ENCODE measurements at places on chromosomes 13 and 19. TPM values are rescaled to one million over a fixed set of nuclear protein-coding genes. Genes with fewer than 3 reads are reported as not detected.
A peak's percentile ranks its signal among the peaks of the same experiment; 100 is the strongest.

Gene BEST2
- not detected for total RNA-seq

Gene IFNL1
- not detected for total RNA-seq

Gene SERPINE3
- total RNA-seq: 0.68 TPM

Gene PSG7
- not detected for total RNA-seq

- no peaks in the 10 kb centered on the region for H3K4me1 ChIP-seq
- no peaks in the 10 kb centered on the region for H3K27me3 ChIP-seq
- no peak overlapping the region for H3K27ac ChIP-seq
- H3K36me3 ChIP-seq: no peaks in the 10 kb centered on the region
- DNase-seq: no peak
Measured at GRCh38 chr19:49315111-49315510, 9.9 kb downstream of the SLC6A16 start.

DNA sequence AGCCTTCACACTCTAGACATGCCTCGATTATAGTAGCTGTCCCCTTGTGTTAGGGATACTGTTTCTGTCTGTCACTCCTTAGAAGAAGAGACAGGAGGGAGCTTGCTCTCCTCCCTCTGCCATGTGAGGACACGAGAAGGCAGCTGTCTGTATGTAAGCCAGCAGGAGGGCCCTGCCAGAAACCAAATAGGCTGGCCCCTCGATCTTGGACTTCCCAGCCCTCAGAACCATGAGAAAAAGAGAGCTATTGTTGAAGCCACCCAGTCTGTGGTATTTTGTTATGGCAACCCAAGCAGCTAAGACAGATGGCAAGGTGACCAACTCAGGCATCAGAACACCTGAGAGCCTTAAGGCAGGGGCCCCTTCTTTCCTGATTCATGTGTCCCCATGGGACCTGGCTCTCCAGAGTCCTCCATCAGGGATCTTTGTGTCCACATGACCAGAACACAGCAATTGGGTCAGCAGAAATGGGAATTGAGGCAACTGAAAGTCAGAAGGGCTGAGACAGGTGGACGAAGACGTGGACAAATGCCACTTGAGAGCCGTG lies 65.6 kb upstream of the NPAS1 start:
- H3K4me3 ChIP-seq: no peak overlapping the region
- DNase-seq: no peak
- H3K27me3 ChIP-seq: no peaks in the 10 kb centered on the region

GRCh38 chr13:43666403-43666802 lies 120.4 kb downstream of the ENOX1 start:
- H3K27me3 ChIP-seq: no peaks in the 10 kb centered on the region
- H3K4me1 ChIP-seq: no peaks in the 10 kb centered on the region
- DNase-seq: no peak
- no peak overlapping the region for H3K4me3 ChIP-seq

DNA sequence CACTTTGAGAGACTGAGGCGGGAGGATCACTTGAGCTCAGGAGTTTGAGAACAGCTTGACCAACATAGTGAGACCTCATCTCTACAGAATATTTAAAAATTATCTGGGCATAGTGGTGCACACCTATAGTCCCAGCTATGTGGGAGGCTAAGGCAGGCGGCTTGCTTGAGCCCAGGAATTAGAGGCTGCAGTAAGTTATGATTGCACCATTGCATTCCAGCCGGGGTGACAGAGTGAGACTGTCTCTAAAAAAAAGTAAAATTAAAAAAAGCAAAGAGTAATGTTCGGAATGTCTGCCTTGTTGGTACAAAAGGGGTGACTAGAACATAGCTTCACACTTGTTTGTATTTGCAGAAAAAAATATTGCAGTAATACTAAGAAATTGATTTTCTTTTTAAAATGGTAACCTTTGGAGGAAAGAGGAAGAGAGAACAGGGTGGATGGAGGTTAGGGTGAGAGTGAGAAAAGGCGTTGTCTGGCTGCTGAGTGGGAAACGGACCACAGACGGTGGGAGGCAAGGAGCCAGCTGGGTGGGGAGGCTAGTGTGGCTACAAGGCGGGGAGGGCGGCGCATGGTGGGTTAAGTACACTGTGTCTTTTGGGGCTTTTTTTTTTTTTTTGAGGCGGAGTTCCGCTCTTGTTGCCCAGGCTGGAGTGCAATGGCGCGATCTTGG lies 10.2 kb downstream of the PPP1R14A start:
- DNase-seq: peak; percentile 62
- H3K27ac ChIP-seq: peak overlapping the region; percentile 95
- no peaks in the 10 kb centered on the region for H3K27me3 ChIP-seq
- H3K36me3 ChIP-seq: no peaks in the 10 kb centered on the region
- peak overlapping the region; percentile 43 for H3K4me3 ChIP-seq
- peaks cover 46% of the 10 kb centered on the region for H3K4me1 ChIP-seq

DNA sequence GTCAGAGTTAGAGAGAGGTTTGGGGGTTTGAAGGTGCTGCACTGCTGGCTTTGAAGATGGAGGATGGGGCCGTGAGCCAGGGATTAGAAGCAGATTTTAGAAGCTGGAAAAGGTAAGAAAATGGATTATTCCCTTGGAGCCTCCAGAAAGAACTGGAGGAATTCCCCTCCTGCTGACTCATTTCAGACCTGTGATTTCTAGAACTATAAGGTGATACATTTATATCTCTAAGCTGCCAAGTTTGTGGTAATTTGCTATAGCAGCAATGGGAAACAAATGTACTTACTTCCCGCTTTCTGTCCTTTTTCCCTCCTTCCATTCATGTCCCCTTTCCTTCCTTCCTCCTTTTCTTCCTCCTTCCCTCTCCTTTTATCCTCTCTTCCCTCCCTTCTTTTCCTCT lies 78.5 kb upstream of the PCDH8 start:
- DNase-seq: no peak
- H3K27ac ChIP-seq: no peak overlapping the region
- H3K36me3 ChIP-seq: no peaks in the 10 kb centered on the region
- no peak overlapping the region for H3K4me3 ChIP-seq
- no peaks in the 10 kb centered on the region for H3K4me1 ChIP-seq
- H3K27me3 ChIP-seq: no peaks in the 10 kb centered on the region

- no peak overlapping the region for H3K4me3 ChIP-seq
- H3K27me3 ChIP-seq: no peaks in the 10 kb centered on the region
- no peak for DNase-seq
- H3K36me3 ChIP-seq: no peaks in the 10 kb centered on the region
- no peak overlapping the region for H3K27ac ChIP-seq
- H3K4me1 ChIP-seq: no peaks in the 10 kb centered on the region
Measured at GRCh38 chr19:4524808-4525562, 6.7 kb upstream of the PLIN4 start.

DNA sequence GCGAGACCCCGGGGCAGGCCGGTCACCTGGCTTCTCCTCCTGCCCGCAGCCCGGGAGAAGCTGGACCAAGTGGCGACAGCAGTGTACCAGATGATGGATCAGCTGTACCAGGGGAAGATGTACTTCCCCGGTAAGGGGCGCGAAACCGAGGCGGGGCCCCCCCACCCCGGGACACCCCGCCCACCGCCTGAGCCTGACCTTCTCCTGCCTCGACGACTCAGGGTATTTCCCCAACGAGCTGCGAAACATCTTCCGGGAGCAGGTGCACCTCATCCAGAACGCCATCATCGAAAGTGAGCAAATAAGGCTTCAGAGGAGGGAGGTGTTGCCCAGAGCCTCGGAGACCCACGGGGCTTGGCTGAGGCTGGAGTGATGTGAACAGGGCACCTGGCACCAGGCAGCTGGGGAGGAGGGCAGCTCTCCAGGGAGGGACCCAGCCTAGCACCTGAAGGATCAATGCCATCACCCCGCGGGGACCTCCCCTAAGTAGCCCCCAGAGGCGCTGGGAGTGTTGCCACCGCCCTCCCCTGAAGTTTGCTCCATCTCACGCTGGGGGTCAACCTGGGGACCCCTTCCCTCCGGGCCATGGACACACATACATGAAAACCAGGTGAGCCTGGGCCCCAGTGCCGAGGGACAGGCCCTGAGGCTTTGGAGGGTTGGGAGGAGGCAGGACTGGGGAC lies 629 bp downstream of the IZUMO4 start:
- peaks cover 30% of the 10 kb centered on the region for H3K4me1 ChIP-seq
- H3K27me3 ChIP-seq: no peaks in the 10 kb centered on the region
- peak overlapping the region; percentile 71 for H3K27ac ChIP-seq
- H3K4me3 ChIP-seq: peak overlapping the region; percentile 83

- H3K4me3 ChIP-seq: peak overlapping the region; percentile 53
- peak; percentile 96 for DNase-seq
- peaks cover 8% of the 10 kb centered on the region for H3K36me3 ChIP-seq
- H3K27me3 ChIP-seq: no peaks in the 10 kb centered on the region
Measured at GRCh38 chr19:17107546-17108452, 32.2 kb downstream of the MYO9B start.

GRCh38 chr13:110293649-110294048 lies 13.3 kb downstream of the COL4A1 start:
- no peak overlapping the region for H3K4me3 ChIP-seq
- H3K36me3 ChIP-seq: peaks cover 4% of the 10 kb centered on the region
- peak overlapping the region; percentile 34 for H3K27ac ChIP-seq
- peaks cover 26% of the 10 kb centered on the region for H3K4me1 ChIP-seq
- no peak for DNase-seq

DNA sequence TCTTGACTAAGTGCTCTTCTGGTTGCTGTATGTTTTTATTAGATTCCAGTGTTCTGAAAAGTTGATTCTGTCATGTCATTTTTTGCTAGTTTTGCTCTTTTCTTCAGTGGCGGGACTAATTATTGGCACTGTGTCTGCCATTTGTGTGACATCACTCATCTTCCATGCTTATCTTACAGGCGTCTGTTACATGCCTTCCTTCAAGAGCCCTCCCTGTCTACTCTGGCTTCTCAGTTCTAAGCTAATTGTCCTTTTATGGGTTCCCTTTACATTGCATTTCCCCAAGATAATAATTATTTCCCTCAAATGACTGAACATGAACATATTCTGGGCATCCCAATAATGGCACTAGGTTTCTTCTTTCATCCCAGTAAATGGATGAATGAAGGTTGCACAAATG lies 459.1 kb downstream of the DCT start:
- no peak for DNase-seq
- no peak overlapping the region for H3K4me3 ChIP-seq
- no peaks in the 10 kb centered on the region for H3K36me3 ChIP-seq
- no peak overlapping the region for H3K27ac ChIP-seq
- H3K27me3 ChIP-seq: no peaks in the 10 kb centered on the region

DNA sequence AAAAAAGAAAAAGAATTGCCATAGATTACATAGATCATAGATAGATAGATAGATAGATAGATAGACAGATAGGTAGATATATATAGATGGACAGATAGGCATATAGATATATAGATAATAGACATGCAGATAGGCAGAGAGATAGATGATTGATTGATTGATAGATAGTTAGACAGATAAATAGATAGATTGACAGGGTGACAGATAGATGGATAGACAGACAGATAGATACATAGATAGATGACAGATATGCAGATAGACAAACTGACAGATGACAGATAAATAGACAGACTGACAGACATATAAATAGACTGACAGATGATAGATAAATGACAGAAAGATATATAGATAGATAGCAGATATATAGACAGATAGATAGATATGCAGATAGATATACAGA lies 474.0 kb downstream of the IRS2 start:
- H3K4me1 ChIP-seq: no peaks in the 10 kb centered on the region
- DNase-seq: no peak
- H3K27ac ChIP-seq: no peak overlapping the region
- H3K4me3 ChIP-seq: no peak overlapping the region
- no peaks in the 10 kb centered on the region for H3K36me3 ChIP-seq

- no peaks in the 10 kb centered on the region for H3K36me3 ChIP-seq
- no peak for DNase-seq
- H3K27me3 ChIP-seq: no peaks in the 10 kb centered on the region
- no peak overlapping the region for H3K27ac ChIP-seq
- no peaks in the 10 kb centered on the region for H3K4me1 ChIP-seq
Measured at GRCh38 chr13:34038541-34039068, 220.7 kb downstream of the RFC3 start.

- no peaks in the 10 kb centered on the region for H3K36me3 ChIP-seq
- H3K27me3 ChIP-seq: no peaks in the 10 kb centered on the region
- H3K27ac ChIP-seq: no peak overlapping the region
- no peaks in the 10 kb centered on the region for H3K4me1 ChIP-seq
Measured at GRCh38 chr13:34833562-34834182, 108.4 kb upstream of the NBEA start.
